Hippocampal formation (tissue), 2 donors: ENCODE measurements at places on chromosomes 2 and 18.

DNA sequence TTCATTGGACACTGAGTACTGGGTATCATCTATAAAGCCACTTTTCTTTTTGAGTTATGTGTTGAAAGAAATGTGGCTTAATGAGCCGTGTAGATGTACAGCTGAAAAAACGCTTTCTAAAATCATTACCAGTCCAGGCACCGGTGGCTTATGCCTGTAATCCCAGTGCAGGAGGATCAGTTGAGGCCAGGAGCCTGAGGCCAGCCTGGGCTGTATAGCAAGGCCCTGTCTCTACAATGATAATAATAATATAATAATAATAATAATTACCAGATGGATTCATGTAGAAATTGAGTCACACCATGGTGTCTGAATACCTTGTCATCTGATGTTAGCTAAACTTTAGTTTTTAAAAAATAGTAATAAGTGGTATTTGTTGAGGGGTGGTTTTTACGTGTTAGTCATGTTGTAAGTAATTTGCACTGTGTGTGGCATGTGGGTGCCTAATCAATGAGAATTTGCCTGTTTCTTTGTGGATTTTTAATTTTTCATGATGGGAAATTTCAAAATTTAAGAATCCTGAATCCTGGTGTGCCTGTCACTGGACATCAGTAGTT lies 30.1 kb downstream of the NCK2 start:
- no peak for DNase-seq

DNA sequence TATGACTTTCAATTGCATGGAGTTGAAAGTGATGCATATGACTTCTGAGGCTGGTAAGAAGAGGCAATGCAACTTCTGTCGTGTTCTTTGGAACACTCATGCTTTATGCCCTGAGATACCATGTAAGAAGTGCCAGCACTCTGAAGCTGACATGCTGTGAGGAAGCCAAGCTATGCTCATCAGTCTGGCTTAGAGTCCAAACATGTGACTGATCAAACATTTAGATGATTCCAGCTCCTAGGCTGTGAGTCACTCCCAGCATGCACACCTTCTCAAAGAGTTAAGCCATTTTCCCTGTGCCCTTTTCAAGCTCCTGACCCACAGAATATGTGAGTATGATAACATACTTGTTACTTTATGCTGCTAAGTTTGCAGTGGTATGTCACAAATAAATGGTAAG lies 15.8 kb upstream of the VRK2 start:
- no peak for DNase-seq

DNA sequence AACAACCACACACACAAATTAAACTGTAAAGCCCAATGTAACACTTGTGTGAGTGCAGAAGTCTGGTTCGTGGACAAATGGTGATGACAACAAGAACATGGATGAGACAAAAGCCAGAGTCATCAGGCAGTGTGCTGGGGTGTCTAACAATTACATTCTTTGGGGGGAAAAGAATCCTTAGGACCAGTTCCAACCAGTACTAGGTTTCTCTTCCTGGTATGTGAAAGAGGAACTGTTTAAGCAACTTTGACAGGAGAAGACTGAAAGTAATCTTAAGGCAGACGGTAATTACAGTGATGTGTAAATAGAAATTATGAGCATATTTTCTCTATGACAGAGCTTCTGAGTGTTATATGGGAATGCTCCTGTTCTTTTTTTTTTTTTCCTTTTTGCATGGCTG lies 133.4 kb downstream of the AFF3 start:
- DNase-seq: no peak

- no peak for DNase-seq
Observed at GRCh38 chr2:120641366-120641771, 94.3 kb upstream of the GLI2 start.

DNA sequence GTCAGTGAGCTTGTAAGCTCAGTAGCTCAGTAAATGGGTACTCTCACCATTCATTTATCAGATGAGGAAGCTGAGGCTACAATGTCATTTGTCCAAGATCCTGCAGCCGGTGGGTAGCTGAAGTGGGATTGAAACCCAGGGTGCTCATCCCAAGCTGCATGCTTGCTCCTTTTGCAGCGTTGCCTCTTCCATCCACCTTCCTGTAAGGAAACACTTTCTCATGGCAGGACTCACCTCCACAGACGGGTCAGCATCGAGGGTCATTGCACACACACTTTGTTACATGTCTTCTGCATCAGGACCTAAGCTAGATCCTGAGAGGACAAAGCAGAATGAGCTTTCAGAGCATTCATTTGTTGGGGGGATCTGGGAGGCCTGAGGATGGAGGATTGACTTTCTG lies 60.7 kb downstream of the ACOXL start:
- no peak for DNase-seq

- no peak for DNase-seq
Observed at GRCh38 chr18:27227721-27228120, 42.6 kb upstream of the CHST9 start.

- DNase-seq: no peak
Observed at GRCh38 chr2:233486357-233486756, 80.2 kb downstream of the USP40 start.

- DNase-seq: no peak
Observed at GRCh38 chr2:65630643-65631042, 198.2 kb upstream of the SPRED2 start.

DNA sequence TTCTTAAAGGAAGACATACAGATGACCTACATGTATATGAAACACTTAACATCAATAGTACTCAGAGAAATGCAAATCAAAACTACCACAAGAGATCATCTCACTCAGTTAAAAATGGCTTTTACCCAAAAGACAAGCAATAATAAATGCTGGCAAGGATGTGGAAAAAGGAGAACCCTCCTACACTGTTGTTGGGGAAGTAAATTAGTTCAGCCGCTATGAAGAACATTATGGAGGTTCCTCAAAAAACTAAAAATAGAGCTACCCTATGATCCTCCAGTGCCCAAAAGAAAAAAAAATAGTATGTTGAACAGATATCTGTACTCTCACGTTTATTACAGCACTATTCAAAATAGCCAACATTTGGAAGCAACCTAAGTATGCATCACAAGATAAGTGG lies 1579.4 kb upstream of the TMEFF2 start:
- DNase-seq: no peak

DNA sequence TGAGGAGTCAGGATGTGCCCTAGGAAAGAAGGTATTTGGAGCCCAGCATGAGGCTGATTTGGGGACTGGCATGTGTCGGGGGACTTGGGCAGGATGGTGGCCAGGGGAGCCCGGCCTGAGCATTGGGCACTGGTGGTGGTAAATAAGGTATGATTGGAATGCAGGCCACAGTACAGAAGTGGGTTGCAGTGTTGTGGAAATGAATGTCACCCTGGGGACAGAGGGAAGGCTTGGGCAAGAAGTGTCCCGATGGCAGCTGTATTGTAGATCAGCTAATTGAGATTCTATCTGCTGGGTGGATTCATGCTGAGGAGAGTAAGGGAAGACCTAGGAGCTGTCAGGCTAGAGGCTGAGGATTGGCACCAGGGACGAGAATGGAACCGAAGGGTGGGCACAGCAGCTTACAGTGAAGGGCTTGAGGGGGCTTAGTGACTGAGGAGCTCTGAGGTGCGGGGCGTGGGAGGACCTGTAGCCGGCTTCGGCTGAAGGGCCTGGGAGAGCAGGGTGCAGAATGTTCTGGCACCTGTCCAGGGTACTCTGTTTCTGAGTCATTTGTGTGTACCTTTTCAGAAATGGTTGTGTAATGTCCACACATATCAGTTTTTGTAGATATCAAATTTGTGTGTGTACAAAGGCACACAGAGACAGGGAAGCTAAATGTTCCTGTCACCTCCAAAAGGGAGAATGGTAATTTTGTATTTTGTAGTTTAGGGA lies 170.2 kb downstream of the PRKCE start:
- no peak for DNase-seq

DNA sequence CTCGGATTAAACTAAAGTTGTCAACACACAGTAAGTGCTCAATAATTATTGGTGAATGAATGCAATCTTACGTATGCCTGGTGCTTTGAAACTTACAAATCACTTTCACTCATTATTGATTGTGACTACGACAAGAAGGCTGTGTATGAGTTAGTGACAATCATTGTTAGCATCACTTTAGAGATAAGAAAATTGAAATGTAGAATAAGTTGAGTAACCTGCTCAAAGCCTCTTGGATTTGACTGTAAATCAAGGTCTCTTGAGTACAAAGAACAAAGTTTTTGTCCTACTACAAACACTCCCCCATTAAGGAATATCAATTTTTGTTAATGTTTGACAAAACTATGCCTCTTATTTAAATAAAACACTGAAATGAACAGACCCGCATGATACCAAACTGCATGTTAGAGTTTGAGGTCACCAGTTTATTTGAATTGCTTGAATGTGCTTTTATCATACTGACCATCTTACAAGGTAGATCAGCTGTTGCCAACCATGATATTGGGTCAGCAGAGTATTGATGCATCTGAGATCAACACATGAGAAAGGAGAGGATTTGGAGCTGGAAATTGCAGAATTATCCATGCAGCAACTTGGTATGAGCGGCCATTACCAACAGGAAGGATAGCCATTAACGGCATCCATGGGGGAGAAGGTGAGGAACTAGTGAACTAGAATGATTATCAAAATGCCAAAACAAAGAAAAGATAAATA lies 142.1 kb downstream of the IRS1 start:
- no peak for DNase-seq

GRCh38 chr2:175430236-175430635 lies 248.7 kb upstream of the ATP5MC3 start:
- no peak for DNase-seq

DNA sequence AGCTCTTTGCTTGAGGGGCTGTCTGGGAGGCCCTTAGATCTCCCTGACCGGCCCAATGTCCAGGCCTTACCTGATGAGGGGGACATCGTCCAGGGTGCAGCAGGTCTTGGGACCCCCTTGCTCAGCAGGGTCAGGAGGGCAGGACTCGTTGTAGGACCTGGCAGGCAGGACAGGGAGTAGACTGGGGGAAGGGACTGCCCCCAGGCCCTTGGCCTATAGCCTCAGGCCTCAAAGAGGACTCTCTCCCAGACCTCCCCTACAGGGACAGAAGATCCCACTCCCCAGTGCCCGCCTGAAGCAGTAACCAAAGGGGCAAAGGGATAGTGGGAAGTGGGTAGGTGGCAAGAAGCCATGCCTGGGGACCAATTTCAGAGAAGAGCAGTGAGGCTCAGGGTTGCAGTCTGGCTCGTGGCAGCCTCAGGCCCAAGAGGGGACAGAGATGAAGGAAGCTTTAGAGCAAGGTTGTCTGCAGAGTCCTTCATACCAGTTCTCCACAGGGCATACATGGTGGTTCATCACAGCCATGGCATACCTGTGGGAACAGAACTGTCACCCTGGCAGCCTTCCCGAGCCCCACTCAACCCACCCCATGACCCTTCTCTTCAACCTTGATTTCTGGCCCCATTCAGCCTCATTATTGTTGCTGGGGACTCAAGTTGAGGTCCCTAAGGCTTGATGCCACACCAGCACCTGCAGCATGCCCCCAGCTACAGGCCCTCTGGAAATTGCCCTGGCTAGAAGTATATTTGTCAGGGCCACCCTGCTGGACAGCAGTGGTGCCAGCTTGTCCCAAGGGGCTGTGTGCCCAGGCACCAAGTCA lies 1.3 kb downstream of the TMEM150A start:
- DNase-seq: no peak

GRCh38 chr2:217821536-217822147 lies 181.2 kb downstream of the TNS1 start:
- DNase-seq: no peak

DNA sequence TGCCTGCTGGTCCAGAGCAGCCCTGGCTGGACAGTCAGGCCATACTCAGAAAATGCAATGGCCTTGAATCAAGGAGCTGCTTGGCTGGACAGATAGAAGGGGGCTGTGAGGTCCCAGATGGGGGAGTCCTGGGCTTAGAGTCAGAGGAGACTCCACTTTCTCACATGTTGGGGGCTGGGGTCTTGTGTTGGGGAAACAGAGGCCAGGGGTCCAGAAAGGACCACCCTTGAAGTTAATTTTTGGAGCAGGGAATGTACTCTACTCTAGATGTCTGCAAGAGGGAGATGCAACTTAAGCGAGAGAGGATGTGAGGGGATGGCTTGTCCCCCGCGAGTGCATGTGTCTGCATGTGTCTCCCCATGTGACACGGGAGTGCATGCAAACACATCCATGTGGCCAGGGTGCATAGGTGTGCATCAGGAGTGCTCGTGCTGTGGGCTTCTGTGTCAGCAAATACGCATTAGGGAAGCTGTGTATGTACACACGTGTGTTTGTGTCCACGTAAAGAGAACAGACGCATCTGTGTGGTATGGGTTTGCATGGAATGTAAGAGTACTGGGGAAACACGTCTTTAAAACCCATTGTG lies 303.2 kb downstream of the MYCN start:
- DNase-seq: no peak

- DNase-seq: no peak
Observed at GRCh38 chr2:222756951-222757650, 85.6 kb downstream of the MOGAT1 start.

DNA sequence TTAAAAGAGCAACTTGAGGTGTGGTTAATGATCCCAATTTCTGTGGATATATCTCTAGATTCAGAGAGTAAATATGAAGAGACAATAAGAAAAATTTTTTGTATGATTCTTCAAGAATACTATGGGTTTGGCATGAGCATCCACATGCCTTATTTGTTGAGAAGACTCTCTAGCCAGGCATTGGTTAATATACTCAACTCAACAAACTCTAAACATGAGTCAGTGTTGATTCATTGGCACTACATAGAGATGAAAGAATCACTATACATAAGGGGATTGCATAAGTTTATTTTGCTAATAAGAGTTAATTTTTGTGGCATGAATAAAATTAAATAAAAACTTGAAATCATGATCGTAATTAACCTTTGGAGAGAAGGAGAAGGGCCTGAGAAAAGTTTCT lies 930.2 kb upstream of the LRRTM1 start:
- no peak for DNase-seq

DNA sequence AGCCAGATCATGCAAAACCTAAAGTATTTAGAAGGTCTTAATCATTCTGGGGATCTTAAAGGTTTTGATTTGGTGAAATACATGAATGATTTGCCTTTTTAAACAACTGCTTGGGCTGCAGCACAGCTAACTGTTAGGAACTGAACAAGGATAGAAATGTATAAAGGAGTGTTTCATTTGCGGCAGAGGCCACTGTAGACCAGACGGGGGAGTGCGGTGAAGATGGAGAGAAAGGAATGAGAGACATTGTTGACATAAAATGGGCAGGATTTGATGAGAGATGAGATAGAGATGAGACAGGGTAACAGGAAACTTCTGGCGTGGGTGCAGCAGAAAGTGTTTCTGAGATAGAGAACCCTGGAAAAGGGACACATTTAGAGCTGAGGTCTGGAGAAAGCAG lies 308.1 kb downstream of the TMX3 start:
- no peak for DNase-seq

DNA sequence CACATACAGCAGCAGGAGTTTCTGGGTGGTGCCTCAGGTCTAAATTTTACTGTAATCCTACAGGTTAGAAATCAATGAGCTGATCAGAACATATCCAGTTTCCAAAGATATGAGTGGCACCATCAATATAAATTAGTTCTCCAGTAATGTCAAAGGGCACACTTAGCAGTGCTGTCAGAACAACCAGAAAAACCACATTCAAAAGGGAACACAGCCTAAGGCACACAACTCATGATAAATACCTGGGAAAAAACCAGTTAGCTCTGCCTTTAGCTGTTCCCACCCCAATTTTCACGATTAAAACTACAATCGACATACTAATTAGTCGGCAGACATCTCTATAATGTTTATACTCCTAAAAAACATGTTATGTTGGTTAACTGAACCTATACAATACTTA lies 31.5 kb downstream of the ATP8B1 start:
- DNase-seq: no peak
